ENCODE measurements at places on chromosomes 5 and 9.

DNA sequence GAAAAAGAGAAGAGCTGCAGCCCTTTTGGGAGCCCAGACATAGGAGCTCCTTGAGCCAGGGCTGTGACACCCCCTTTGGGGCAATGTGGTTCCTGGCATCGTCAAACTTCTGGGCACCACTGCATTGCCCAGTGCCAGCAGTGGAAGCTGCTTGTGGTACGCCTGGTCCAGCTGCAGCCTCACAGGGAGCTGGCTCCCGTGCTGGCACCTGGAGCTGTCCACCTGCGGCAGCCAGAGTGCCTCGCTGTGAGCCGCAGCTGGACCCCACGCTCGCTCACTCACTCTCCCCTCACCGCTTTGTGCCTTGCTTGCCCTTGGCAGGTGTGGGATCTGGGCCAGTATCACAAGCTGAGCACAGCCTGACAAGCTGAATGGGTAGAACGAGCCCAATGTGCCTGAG is 1150.8 kb upstream of the CDH6 start:
- DNase-seq, result no peak

DNA sequence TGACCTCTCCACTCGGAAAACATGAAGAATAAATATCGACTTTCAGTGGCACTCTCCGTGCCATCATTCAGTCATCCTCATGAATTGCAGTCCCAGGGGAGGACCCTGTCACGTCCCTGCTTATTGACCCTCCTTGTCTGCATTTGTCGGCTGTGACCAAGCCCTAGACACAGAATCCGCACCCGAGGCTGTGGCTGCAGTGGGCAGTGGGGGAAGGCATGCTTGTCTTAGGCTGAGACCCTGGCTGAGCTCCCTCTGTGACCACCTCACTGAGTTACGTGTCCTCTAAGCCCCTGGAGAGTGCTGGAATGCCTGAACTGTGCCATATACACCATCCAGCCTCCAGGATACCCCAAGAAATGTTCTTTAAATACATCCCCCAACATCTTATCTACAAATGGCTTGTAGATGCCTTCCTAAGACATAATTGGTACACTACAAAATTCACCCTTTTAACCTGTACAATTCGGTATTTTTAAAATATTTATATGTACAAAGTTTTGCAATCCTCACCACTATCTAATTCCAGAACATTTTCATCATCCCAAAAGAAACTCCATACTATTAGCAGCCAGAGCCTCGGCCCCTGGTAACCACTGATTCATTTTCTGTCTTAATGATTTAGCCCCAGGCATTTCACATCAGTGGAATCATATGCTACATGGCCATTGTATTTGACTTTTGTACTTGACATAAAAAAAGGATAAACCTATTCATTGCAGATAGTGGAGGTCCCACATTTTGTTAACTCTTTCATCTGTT is 80.8 kb upstream of the ICE1 start:
- no peak for DNase-seq

DNA sequence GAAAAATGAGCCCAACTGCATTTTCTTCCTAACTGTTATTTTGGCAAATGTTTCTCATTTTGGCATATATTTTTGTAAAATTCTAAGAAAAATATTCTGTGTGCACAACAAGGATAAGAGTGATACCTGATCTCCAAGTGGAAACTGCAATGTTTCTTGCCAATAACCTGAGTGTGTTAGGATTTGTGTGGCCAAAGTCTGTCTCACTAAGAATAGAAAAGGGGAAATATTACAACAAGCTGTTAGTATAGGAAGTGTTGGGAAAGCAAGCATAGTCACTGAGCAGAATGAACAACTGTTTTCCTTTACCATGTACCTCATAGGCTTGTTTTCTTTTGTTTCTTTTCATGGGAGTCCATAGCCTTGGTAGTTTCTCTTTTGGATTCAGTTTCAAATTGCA is 624.2 kb downstream of the MTRR start:
- no peak for DNase-seq

DNA sequence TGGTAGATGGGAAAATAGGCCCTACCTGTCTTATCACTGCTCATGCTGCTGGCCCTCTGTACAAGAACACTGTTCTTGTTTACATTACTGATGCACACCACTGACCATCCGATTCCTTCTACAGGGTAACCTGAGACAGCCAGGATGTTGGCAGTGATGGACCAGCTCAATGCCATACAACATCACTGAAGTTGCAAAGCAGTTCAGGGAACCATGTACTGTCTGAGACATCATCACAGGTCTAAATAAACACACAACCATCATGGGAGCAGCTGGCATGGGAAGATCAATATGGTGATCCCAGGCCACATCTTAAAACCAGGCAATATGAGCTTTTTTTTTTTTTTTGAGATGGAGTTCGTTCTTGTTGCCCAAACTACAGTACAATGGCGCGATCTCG is 59.0 kb downstream of the IARS1 start:
- peak; percentile 22 for DNase-seq

DNA sequence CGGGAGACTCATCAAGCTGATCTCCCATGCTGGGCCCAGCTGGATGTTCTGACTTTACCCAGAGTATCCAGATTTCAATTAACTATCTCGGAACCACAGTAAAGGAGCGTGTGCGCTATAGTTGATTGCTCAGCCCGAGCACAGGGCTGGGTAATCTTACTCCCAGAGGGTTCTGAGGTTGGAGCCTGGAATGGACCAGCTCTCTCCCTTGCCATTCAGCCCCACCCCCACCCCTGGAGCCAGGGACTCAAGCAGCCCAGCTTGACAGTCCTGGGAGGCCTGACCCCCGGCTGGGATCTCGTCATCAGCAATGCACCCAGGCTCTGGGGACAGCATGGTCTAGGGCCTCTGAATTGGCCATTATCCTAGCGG is 23.7 kb upstream of the PTGES start:
- no peak for DNase-seq

GRCh38 chr5:142922223-142922952 is 152.2 kb downstream of the ARHGAP26 start:
- DNase-seq, result peak; percentile 66

GRCh38 chr5:148394587-148395019 is 10.8 kb downstream of the FBXO38 start:
- no peak for DNase-seq

DNA sequence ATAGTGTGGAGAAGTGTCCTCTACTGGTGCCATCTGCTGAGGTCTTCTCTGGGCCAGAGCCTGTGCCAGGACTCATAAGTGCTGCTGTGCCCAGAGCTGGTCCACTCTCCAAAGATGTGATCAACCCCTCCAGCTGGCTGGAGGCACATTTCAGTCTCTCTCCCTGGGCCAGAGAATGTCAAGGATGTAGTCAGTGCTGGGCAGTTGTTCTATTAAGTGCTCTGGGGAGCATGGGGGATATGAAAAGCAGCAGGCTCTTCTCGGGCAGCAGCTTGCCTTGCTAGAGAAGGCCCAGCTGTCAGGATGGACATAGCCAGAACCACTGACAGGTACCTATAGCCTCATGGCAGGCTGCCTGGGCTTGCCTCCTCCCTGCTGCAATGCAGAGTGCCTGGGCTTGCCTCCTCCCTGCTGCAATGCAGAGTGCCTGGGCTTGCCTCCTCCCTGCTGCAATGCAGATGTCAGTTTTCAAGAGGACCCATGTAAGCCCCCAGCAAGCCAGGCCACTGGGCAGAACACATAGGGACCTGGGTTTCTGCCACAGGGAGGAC is 157.2 kb upstream of the PANK3 start:
- DNase-seq, result no peak

GRCh38 chr5:16841416-16841815 is 94.7 kb downstream of the MYO10 start:
- no peak for DNase-seq

DNA sequence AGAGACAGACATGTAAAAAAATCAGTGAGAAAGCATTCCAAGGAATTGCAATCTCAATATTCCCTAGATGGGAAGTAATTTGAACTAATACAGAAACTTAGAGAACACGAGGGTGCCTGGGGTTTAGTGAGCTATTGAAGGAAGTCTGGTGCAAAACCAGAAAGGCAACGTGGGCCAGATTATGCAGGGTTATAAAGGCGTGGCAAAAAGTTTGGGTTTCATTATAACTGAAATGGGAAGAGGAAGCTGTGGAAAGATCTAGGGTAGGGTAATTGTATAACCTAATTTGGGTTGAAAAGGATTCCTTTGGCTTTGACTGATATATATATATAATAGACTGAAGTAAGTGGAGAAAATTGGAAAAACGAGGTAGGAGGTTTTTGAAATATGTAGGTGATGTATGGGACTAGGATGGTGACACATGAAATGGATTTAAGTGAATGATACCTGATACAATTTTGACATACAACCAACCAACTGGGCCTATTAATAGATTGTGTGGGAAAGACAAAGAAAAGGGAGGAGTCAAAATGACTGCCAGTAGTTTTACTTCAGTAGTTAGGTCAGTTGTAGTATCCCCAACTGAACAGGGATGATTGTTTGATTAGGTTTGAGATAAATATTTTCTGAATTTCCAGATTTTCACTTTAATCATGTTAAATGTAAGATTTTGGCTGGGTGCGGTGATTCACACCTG is 65.3 kb downstream of the FAM174A start:
- no peak for DNase-seq

Data from Caki2 (cell line).